Colonic mucosa (tissue), 4 donors: ENCODE measurements at places on chromosomes 2 and 18. TPM values are rescaled to one million over a fixed set of nuclear protein-coding genes. Genes with fewer than 3 reads are reported as not detected.
A peak's percentile ranks its signal among the peaks of the same experiment; 100 is the strongest.

DNA sequence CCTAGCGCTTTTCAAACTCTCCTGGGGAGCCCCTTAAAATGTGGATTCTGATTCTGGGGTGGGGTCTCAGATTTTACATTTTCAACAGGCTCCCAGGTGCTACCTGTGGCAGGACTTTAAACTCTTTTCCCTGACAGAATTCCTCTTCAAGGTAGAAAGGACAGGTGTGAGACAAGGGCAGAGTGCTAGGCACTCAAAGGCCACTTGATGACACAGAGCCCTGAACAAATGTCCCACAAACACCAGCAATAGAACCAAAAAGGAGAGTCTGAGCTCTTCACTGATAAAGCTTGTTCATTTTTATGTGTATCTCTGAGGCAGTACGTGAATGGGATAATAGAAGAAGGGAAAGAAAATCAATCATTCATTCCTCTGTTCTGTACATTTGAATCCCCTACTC lies 77.7 kb upstream of the PELI1 start:
- DNase-seq, result no peak

DNA sequence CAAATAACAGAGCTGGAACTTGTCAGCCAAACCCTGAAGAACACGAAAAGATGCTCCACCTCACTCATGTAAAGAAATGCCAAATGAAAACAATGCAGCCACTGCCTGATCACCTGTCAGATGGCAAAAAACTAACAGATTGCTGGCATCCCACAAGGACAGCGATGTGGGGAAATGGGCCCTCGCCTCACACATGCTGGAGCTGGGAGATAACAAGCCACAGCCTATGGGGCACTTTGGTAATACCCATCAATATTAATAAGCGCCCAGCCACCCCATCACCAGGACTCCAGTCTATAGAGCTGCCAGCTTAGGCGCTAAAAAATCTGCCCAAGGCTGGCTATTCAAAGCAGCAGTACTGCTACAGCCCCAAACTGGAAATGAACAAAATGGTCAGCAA lies 27.0 kb downstream of the TFCP2L1 start:
- no peak for DNase-seq

SERPINB13 gene
- total RNA-seq, result not detected

GRCh38 chr2:946073-946948 lies 4.3 kb upstream of the SNTG2 start:
- DNase-seq, result no peak

ANKRD62 gene
- 0.19 TPM for total RNA-seq

GRCh38 chr2:64928813-64929212 lies 60.4 kb upstream of the SLC1A4 start:
- no peak for DNase-seq

NAT8 gene
- total RNA-seq, result 0.64 TPM

CNTNAP5 gene
- total RNA-seq, result 0.35 TPM

GRCh38 chr2:96626553-96626942 lies 11.6 kb downstream of the KANSL3 start:
- no peak for DNase-seq

- no peak for DNase-seq
These were observed 60.2 kb upstream of the STON1 start for GRCh38 chr2:48469731-48470130.

DNA sequence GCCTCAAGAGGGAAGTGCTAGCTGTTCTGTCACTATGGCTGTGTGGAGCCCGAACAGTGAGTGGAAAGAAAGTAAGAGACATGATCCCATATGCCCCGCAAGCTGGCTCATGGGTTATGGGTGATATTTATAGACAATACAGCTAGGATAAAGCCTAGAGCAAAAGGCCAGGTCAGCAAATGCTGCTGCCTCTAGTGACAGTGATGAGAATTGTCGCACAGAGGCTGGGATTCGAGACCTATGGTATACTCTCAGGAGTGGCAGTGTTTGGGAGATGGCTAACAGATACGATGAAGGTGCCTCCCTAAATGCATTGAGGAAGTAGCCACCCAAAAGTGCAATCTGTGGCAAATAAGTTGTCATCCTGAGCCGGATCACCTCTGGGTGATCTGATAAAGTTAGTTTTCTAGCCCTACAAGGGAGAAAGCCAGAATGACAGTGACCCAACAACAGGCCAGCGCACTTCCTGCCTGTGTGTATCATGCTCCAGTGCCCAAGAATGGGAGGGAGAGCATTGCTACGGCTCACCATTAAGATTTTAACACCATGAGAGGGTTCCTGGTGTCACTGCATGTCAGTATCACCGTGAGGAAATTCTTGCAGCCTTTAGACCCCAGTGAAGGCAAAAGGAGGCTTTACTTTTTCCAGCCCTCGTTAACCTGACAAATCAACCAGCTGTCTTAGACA lies 92.2 kb upstream of the TGFA start:
- peak; percentile 23 for DNase-seq

GRCh38 chr18:74589811-74590210 lies 7.9 kb upstream of the ZNF407 start:
- no peak for DNase-seq

DNA sequence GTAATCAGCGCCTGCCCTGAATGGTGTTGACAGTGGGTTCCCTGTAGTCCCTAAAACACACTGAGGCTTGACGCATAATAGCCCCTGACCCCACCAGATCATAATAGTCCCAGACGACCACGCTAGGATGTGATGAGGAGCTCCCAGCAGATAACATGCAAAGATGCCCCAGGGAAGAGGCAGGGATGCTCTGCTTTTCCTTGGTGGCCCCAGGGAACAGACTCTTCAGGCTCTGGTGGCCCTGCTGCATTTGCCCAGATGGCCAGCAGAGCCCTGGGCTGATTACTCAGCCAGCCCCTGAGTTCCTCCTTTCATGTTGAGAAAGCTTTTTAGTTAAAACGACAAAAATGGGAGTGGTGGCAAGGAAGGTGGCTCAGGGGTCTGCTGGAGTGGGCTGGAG lies 5.9 kb upstream of the NCKAP5 start:
- DNase-seq, result no peak

GALNT13 gene
- 0.40 TPM for total RNA-seq

- no peak for DNase-seq
These were observed 849.1 kb upstream of the CHAC2 start for GRCh38 chr2:52918551-52918950.

ALPI gene
- total RNA-seq, result 9.4 TPM

DNA sequence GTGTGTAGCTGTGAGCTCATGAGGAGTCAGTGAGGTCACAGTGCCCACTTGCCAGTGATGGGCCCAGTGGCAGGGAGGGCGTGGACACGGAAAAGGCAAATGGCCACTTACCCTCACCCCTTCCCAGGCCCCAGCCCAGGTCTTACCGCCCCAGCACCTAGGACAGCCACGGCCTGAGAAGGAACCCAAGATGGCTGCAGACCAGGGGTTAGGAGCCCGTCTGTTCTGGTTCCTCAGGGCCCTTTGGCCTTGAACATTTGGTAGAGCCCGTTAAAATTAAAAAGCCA lies 74.1 kb downstream of the EMX1 start:
- no peak for DNase-seq

DNA sequence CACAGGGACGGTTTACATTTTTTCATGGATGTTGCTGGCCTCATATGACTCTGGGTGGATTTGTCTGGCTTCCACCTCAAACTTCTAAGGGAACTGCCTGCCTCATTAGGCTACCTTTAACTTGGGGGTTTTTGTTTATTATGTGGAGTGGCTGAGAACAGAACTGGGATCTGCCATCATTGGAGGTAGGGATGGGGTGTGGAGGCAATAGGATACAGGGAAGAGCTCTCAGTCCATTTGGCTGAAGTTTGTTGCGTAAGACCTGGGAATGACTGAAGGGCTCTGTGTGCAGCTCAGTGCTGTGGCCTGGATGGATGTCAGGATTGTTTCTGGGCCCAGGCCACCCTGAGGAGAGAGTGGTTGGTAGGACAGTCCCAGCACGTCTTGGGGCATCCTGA lies 31.2 kb downstream of the ASB1 start:
- no peak for DNase-seq
